ENCODE measurements at places on chromosomes 2 and 18.

- no peak for DNase-seq
These were observed 165.0 kb downstream of the ANKRD30B start for GRCh38 chr18:14912967-14913366.

- no peak for DNase-seq
These were observed 484 bp downstream of the ABCB6 start for GRCh38 chr2:219218217-219218731.

GRCh38 chr18:58758606-58759005 lies 87.3 kb downstream of the MALT1 start:
- DNase-seq, result no peak

DNA sequence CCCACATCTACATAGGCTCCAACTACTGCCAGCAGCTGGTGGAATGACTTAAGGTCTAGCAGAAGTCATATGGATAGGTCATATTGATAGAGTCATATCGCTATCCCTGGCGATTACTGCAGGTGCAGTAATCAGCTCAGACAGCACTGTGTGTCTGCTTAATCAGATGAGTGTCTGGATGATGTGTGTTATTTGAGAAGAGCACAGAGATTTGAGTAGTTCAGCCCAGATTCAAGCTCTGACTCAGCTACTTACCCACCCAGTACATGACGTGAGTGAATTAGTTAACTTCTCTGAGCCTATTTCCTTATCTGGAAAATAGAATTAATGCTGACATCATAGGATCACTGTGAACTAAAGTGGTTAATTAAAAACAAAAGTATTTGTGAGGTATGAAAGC lies 78.9 kb downstream of the EHD3 start:
- DNase-seq, result no peak

Measured in neural crest cell (in vitro differentiated cells).